ENCODE measurements at places on chromosomes 7 and 10. TPM values are rescaled to one million over a fixed set of nuclear protein-coding genes. Genes with fewer than 3 reads are reported as not detected.

Gene ERVW-1
- not detected for total RNA-seq

Gene EEPD1
- 0.84 TPM for total RNA-seq

DNA sequence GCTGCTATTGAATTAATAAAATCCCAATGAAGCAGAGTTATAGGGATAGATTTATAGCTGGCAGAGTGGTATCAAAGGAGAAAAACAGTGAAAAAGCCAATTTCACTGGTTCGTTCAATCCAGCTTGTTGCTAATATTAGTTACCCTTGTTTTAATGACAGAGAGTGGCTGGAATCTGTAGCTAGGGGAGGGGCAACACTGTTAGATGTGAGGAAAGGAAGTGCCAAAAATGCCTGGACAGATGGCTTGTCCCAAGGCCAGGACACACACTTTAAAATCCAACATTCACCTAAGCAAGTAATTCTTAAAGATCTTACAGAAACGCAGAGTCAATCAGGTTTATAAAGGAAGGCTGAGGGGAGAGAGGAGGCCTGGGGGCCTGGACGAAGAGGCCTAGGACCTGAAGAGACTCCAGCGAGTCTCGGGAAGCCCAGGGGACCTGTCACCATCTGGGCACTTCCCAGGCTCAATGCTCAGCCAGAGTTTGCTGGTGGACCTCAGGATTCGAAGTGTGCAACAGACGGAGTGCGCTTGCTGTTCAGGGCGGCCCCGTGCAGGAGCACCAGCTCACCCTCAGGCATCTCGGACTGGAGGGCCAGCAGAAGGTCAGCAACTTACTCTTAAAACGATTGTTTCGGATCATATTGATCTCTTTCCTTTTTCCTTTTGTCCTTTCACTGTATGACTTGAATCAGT lies 36.7 kb downstream of the TMEM248 start:
- DNase-seq: no peak

DNA sequence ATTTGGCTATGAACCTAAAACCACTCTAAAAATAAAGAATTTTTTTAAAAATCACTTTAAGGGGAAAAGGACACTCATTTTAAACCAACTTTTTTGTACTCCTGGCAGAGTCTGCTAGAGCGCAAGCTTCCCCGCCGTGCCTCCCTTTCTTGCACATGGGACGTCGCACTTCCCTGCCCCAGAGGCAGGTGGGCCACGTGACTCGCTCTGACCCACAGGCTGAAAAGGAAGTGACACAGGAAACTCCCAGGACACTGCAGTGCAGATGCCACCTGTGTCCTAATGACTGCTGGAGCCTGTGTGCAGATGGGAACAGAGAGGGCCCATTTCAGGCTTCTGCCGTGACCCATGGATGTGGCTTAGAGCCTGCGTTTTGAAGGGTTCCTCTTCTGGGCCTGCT lies 142.1 kb upstream of the LANCL2 start:
- DNase-seq: no peak

GRCh38 chr7:28588602-28589001 lies 176.3 kb downstream of the CREB5 start:
- no peak for DNase-seq

- no peak for DNase-seq
These were observed 116.5 kb upstream of the FRMD4A start for GRCh38 chr10:14447094-14447839.

DNA sequence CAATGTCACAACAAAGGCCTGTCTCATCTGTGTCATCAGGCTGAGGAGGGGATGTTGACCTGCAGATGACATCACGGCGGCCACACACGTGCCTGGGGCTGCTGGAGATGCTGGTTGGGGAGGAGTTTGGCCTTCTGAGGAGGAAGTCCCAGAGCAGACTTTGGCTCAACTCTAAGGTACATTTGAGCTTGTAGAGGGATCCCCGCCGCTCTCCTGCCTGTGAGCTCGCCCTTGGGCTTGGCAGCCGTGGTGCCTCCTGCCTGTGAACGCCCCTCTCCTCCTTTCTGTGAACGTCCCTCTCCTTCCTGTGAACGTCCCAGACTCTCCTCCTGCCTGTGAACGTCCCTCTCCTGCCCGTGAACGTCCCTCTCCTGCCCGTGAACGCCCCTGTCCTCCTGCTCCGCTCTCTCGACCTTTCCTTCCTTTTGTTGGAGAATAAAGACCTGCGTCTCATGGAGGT lies 176.4 kb downstream of the DNAJB6 start:
- DNase-seq: no peak

Measured in CD8-positive, alpha-beta memory T cell (primary cell).